ENCODE measurements at places on chromosomes 2 and 18.

DNA sequence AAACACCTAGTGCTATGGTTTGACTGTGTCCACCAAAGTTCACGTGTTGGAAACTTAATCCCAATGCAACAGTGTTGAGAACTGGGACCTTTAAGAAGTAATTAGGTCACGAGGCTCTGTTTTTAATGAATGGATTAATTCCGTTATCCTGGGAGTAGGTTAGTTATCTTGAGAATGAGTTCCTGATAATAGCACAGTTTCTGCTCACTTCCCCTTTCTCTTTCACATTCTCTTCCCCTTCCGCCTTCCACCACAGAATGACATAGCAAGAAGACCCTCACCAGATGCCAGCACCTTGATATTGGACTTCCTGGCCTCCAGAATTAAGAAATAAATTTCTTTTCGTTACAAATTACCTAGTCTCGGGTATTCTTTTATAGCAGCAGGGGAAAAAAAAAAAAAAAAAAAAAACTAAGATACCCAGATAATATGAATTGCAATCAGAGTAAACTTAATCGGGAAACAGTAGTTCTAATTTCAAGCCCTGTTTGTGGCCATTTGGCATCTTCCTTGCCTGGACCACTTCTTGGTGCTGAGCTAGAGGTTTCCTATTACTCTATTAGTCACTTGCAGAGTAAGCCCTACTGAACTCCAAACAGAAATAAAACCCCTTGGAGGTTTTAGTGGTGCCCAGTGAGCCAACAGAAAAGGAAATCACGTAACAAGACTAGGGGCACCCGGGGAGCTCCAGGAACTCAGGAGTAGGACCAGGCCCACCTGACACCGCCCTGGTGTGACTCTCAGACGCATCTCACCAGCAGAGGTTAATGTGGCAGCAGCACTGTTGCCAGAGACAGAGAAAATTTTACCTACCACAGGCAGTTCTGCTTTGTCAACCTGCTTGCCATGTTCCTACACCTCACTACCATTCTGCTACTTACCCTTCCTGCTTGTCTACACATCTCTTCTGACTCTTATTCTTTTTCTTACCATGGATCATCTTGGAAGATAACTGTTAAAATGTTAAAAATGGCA is 147.6 kb upstream of the CAB39 start:
- no peak for DNase-seq

GRCh38 chr2:237923481-237924163 is 43.2 kb upstream of the UBE2F start:
- peak; percentile 49 for DNase-seq

- no peak for DNase-seq
Observed at GRCh38 chr18:1498216-1498615, 593.5 kb downstream of the ADCYAP1 start.

DNA sequence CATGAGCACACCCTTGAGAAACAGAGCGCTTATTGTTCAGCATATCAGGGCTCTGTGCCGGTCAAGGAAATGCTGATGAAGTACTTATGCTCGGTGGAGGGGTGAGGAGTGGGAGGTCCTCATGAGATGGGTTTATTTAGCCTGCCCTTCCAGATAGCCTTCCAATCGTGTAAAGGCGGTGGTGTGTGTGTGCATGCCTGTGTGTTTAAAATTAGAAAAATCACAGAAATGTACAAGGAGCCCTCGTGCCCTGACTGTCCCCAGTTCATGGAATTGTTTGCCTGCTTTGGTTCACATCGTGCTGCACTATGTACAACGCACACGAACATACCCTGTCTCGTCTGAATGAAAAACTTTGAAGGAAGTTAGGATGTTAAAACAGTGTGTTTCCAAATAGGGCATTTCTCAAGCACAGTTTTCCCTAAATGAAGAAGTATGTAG is 158.6 kb downstream of the AQP4 start:
- DNase-seq = no peak

- DNase-seq = no peak
Observed at GRCh38 chr2:237134321-237135230, 48.9 kb downstream of the COPS8 start.

GRCh38 chr2:11742317-11742701 is 4.1 kb upstream of the LPIN1 start:
- DNase-seq = no peak

- no peak for DNase-seq
Observed at GRCh38 chr2:230821991-230822520, 42.7 kb upstream of the ITM2C start.
